ENCODE measurements at places on chromosomes 2 and 18. TPM values are rescaled to one million over a fixed set of nuclear protein-coding genes. Genes with fewer than 3 reads are reported as not detected.

Gene ERMN
- polyA plus RNA-seq: not detected

Gene ABCB11
- polyA plus RNA-seq: not detected

Gene FHOD3
- not detected for polyA plus RNA-seq

Gene HJURP
- polyA plus RNA-seq: 1.4 TPM

GRCh38 chr2:168316073-168316440 lies 68.7 kb upstream of the STK39 start:
- no peak for DNase-seq
- no peak overlapping the region for H3K27ac ChIP-seq
- peaks cover 2% of the 10 kb centered on the region for H3K27me3 ChIP-seq
- no peak overlapping the region for H3K4me3 ChIP-seq

GRCh38 chr2:200765139-200765951 lies 46.4 kb upstream of the BZW1 start:
- peak; percentile 4 for DNase-seq
- H3K36me3 ChIP-seq: no peaks in the 10 kb centered on the region
- H3K27ac ChIP-seq: no peak overlapping the region
- no peaks in the 10 kb centered on the region for H3K4me1 ChIP-seq
- no peaks in the 10 kb centered on the region for H3K27me3 ChIP-seq

GRCh38 chr2:120316528-120317179 lies 29.3 kb upstream of the INHBB start:
- no peaks in the 10 kb centered on the region for H3K27me3 ChIP-seq
- H3K36me3 ChIP-seq: no peaks in the 10 kb centered on the region
- DNase-seq: no peak
- no peak overlapping the region for H3K4me3 ChIP-seq
- peaks cover 9% of the 10 kb centered on the region for H3K4me1 ChIP-seq

GRCh38 chr2:173164396-173164795 lies 88.8 kb downstream of the MAP3K20 start:
- H3K27me3 ChIP-seq: no peaks in the 10 kb centered on the region
- H3K4me3 ChIP-seq: no peak overlapping the region
- H3K27ac ChIP-seq: no peak overlapping the region
- no peaks in the 10 kb centered on the region for H3K36me3 ChIP-seq

DNA sequence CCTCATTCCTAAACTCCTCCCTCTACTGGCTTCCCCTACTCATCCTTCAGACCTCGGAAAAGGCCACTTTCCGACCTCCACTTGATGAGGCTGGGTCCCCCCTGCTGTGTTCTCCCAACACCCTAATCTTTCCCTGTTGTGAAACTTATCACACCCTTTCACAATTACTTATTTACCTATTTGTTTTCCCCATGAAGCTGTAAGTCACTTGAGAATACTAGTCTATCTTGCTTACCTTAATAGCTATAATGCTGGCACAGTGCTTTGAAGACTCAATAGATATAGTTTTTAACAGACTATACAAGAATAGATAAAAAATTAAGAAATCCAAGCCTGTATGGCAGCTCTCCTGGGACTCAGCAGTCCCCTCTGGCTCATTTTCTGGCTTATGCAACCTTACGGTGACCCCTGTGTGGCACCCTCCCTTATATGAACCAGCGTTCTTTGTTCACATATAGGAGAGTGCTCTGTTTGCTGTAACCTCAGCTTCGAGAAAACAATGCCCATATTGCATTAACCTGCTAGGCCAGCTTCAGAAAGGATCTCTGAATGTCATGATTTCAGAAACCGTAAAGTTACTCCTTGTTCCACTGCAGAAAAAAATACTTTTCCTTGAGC lies 220.4 kb upstream of the PKDCC start:
- DNase-seq: no peak
- peaks cover 25% of the 10 kb centered on the region for H3K27me3 ChIP-seq
- H3K27ac ChIP-seq: no peak overlapping the region

- H3K4me1 ChIP-seq: no peaks in the 10 kb centered on the region
- no peak overlapping the region for H3K4me3 ChIP-seq
- no peak overlapping the region for H3K27ac ChIP-seq
- no peaks in the 10 kb centered on the region for H3K27me3 ChIP-seq
Observed at GRCh38 chr2:199696048-199696447, 154.9 kb downstream of the FTCDNL1 start.

DNA sequence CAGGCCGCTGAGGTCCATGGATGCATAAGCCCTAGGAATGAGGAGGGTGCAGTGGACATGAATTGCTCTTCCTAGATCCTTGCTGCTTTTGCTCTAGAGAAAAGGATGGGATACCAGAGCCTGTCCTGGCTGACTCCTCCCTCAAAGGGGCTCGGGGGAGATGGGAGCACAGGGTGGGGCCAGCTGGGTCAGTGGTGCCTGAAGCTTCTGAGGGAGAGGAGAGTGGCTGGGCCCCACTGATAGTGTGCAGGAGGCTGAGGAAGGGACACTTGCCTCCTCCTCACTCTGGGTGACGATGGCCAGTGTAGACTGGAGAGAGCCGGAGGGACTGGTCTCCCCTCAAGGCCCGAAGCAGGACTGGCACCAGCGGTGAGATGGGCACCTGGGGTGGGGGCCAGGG lies at the start of gene NT5DC4:
Gene NT5DC4 (plus strand): TSS at position 236 of the 400 bp plus-strand sequence. CDS start 60 bp downstream, at position 296.
- H3K27me3 ChIP-seq: no peaks in the 10 kb centered on the region
- no peaks in the 10 kb centered on the region for H3K4me1 ChIP-seq
- no peaks in the 10 kb centered on the region for H3K36me3 ChIP-seq
- no peak within 1 kb of the TSS for H3K27ac ChIP-seq
- H3K4me3 ChIP-seq: no peak within 1 kb of the TSS

GRCh38 chr2:99940963-99941362 lies 201.4 kb downstream of the AFF3 start:
- no peaks in the 10 kb centered on the region for H3K36me3 ChIP-seq
- no peak for DNase-seq
- no peak overlapping the region for H3K4me3 ChIP-seq
- H3K27ac ChIP-seq: no peak overlapping the region
- no peaks in the 10 kb centered on the region for H3K4me1 ChIP-seq

GRCh38 chr2:118658596-118659198 lies 188.8 kb downstream of the EN1 start:
- H3K27me3 ChIP-seq: no peaks in the 10 kb centered on the region
- H3K27ac ChIP-seq: no peak overlapping the region
- H3K36me3 ChIP-seq: no peaks in the 10 kb centered on the region
- DNase-seq: no peak
- H3K4me1 ChIP-seq: no peaks in the 10 kb centered on the region

DNA sequence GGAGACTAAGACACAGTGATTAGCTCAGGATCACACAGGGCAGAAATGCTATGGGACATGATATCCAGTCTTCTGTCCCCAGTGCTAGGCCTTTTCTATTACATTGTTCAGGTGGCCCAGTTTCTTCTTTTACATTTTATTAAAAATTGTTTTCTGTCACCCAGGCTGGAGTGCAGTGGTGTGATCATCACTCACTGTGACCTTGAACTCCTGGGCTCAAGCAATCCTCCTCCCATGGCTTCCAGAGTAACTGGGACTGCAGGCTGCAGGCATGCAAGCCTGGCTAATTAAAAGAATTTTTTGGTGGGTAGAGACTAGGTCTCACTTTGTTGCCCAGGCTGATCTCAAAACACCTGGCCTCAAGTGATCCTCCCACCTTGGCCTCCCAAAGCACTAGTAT lies 15.4 kb downstream of the PDK1 start:
- H3K36me3 ChIP-seq: peaks cover 95% of the 10 kb centered on the region
- DNase-seq: no peak
- H3K4me3 ChIP-seq: no peak overlapping the region
- peaks cover 9% of the 10 kb centered on the region for H3K4me1 ChIP-seq
- no peaks in the 10 kb centered on the region for H3K27me3 ChIP-seq
- H3K27ac ChIP-seq: no peak overlapping the region

DNA sequence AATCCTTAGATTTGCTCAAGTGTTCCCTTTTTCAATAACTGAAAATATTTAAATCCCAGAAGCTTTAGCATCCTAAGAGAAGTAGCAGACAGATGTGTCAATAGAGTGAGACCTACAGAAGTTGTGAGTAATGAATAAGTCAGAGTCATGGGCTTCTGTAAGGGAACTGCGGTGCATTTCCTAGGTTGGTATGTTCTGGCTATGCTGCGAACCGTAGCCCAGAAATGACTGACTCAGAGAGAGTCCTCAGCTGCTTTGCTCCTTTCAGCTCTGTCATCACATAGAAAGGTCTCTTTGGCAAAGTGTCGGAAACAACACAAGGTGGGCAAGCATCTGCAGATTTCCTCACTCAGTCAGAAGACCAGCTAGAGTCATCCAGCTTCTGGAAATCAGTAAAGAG lies 297.1 kb downstream of the ARHGAP15 start:
- no peak overlapping the region for H3K4me3 ChIP-seq
- H3K27me3 ChIP-seq: no peaks in the 10 kb centered on the region
- no peak overlapping the region for H3K27ac ChIP-seq
- H3K36me3 ChIP-seq: peaks cover 6% of the 10 kb centered on the region
- H3K4me1 ChIP-seq: peaks cover 3% of the 10 kb centered on the region

DNA sequence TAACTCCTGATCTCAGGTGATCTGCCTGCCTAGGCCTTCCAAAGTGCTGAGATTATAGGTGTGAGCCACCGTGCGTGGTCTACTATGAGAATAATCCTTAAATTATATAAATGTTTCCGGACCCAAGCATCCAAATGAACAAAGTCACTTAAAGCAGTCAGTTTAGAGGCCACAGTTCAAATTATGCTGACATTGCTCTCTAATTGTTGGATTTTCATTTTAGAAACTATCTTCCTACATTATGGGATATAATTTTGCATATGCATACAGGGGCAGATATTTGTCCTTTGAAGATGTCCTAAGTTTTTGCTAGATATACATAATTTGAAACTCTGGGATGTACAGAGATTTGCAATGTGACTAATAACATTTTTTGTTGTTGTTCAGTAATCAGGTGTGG lies 390.1 kb downstream of the RND3 start:
- H3K27ac ChIP-seq: no peak overlapping the region
- H3K27me3 ChIP-seq: no peaks in the 10 kb centered on the region
- no peaks in the 10 kb centered on the region for H3K4me1 ChIP-seq
- DNase-seq: no peak

DNA sequence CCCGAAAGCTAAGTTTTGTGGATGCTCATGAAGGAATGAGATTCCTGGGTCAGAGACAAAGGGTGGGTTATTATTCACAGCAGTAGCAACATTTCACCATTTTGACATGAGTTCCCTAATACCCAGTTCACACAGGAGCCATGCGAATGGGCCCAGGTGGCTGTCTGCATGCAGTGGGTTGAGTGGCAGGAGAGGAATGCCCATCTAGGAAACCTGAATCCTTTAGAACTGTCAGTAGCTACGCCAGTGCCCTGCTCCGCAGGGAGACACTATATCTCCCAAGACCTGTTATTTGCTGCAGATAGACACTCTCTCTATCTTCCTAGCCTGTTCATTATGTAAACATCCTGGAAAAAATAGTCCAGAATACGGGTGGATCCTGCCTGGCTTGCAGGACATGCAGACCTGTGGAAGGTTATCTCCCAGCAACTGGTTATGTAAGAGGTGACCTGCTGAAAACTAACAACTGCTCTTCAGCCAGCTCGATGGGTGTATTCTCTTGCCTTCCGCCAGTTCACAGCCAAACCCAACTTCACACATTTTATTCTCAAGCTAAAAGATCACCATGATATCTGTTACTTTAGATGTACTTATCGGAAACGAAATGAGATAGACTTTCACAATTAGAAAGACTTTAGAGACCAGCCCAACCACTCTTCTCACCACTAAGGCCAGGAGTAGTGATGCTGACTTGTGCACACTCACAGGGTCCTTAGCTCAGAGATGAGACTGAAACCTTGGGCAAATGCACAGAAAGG lies 59.1 kb downstream of the MBP start:
- peaks cover 27% of the 10 kb centered on the region for H3K36me3 ChIP-seq
- no peak for DNase-seq

DNA sequence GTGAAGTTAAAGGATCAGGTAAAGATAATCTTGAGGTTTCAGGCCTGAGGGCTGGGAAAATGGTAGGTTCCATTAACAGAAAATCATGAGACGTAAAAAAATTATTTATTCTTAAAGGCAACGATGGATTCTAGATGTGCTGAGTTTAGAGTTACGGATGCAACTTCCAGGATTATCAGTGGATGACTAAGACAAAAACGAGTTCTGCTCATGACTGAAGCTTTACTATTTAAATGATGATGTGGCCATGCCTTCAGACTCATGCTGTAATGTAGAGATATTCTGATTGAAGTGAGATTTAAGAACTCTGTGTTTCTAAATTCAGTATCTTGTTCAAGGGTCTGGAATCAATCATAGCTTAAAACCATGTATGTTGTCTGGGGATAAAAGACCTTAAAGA lies 5.0 kb downstream of the TMEM237 start:
- no peak for DNase-seq
- no peak overlapping the region for H3K4me3 ChIP-seq
- no peaks in the 10 kb centered on the region for H3K36me3 ChIP-seq
- H3K27me3 ChIP-seq: no peaks in the 10 kb centered on the region
- H3K4me1 ChIP-seq: peaks cover 8% of the 10 kb centered on the region

DNA sequence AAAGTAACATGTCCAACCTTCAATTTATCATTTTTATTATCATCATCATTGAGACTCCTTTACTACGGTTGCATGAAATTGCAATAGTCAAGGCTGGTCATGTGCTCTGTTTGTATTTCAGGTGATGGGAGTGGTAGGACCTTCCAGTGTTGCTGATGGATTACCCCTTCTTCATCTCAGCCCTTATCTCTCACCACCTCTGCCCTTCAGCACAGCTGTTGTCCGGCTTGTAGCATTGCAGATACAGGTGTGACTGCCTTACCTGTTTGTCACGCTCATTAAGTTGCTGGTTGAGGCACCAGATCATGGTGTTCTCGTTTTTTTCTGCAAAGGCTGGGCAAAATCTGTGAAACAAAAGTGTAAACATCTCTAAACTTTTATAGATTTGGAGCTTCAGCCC lies 31.7 kb upstream of the RPE start:
- no peaks in the 10 kb centered on the region for H3K36me3 ChIP-seq
- peaks cover 9% of the 10 kb centered on the region for H3K27me3 ChIP-seq
- no peak overlapping the region for H3K4me3 ChIP-seq
- no peaks in the 10 kb centered on the region for H3K4me1 ChIP-seq

GRCh38 chr2:18637196-18637595 lies 47.8 kb upstream of the NT5C1B start:
- DNase-seq: no peak
- H3K4me1 ChIP-seq: no peaks in the 10 kb centered on the region
- no peak overlapping the region for H3K27ac ChIP-seq

DNA sequence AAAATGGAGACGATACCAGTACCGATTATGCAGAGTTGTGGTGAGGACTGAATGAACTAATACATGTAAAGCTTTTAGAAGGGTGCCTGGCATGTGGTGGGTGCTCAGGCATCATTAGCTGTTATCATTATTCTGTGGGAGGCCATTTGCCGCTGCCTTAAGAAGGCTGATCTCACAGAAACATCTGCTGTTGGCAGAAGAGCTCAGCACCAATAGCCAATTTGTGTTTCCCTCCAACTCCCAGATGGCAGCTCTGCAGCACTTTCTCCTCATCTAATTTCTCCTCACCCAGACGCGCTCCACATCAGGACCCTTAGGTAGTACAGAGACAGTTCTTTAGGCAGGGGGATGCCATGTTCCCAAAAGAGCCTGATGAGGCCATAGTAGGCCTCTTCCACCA lies 15.8 kb upstream of the CYP1B1 start:
- H3K27ac ChIP-seq: no peak overlapping the region
- peaks cover 6% of the 10 kb centered on the region for H3K27me3 ChIP-seq
- no peak for DNase-seq

DNA sequence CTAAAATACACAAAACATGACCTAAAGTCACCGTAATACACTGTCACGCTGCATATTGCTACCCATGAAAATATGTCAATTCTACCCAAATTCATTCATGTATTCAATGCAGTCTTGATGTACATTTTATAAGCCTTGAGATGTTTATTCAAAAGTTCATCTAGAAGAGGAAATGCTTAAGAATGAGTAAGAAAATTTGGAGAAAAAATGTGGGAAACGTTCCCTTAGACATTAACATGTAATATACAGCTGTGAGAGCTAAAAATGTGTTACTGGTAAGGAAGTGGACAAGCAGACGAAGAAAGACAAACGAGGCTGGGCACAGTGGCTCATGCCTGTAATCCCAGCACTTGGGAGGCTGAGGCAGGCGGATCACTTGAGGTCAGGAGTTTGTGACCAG lies 37.3 kb downstream of the THAP4 start:
- H3K4me3 ChIP-seq: no peak overlapping the region
- no peaks in the 10 kb centered on the region for H3K4me1 ChIP-seq
- DNase-seq: no peak

All from CD4-positive, CD25-positive, alpha-beta regulatory T cell (primary cell).